ENCODE measurements at places on chromosomes 1 and 21.

GRCh38 chr1:242728696-242729095 lies 204.2 kb upstream of the PLD5 start:
- no peak for DNase-seq

GRCh38 chr1:47491341-47491753 lies 53.5 kb downstream of the FOXD2 start:
- DNase-seq = no peak

GRCh38 chr1:53037159-53037558 lies 24.9 kb upstream of the PODN start:
- DNase-seq = no peak

GRCh38 chr21:45876381-45877170 lies 105.0 kb upstream of the COL6A1 start:
- no peak for DNase-seq

GRCh38 chr1:39385067-39385988 lies 106.1 kb upstream of the BMP8A start:
- DNase-seq = no peak

- DNase-seq = no peak
These were observed 50.2 kb downstream of the C8A start for GRCh38 chr1:56904663-56905397.

DNA sequence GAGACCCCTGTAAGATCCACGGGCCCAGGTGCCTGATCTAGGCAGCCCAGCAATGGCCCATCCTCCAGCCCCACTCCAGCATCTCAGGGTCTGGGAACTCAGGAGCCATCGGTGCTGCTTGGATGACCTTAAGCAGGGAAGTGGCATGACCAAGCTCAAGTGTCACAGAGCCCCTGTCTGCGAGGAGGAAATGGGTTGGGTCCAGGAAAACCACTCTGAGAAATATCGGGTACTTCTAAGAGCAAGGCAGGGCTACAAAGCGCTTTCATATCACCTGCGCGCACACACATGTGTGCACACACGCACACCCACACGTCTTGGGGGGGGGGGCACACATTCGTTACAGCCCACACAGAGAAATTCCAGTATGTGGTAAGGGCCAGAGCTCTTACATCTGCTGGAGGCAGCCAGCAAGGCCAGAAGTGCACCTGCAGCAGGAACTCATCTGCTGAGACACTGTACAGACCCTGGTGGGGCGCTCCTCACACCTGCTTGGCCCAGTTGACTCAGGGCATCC lies 32.6 kb upstream of the SPOCD1 start:
- DNase-seq = no peak

GRCh38 chr1:151368393-151369301 lies 3.9 kb downstream of the SELENBP1 start:
- no peak for DNase-seq

- DNase-seq = no peak
These were observed 43.9 kb downstream of the PARP1 start for GRCh38 chr1:226363801-226364513.

GRCh38 chr21:44052071-44052829 lies 40.1 kb downstream of the TRAPPC10 start:
- no peak for DNase-seq

GRCh38 chr1:182069028-182069466 lies 7.5 kb upstream of the ZNF648 start:
- DNase-seq = peak; percentile 14

GRCh38 chr1:94092210-94092613 lies 28.7 kb downstream of the ABCA4 start:
- DNase-seq = no peak

DNA sequence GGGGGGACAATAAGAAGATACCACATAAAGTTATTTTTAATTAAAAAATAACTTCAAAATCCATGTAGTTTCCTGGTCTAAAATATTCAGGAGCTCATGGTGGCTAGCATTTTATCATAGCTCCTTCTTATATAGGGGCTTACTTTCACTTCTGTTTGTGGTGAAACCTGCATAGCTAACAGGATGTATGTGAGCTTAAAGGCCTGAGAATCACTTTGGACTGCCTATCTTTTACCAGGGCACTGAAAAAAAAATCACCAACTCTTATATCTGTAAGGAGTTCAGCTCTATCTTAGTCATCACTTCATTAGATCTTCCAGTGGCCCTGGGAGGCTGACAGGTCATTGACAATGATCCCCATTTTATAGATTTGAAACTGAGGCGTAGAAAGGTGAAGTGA lies 21.3 kb downstream of the UROD start:
- DNase-seq = no peak

DNA sequence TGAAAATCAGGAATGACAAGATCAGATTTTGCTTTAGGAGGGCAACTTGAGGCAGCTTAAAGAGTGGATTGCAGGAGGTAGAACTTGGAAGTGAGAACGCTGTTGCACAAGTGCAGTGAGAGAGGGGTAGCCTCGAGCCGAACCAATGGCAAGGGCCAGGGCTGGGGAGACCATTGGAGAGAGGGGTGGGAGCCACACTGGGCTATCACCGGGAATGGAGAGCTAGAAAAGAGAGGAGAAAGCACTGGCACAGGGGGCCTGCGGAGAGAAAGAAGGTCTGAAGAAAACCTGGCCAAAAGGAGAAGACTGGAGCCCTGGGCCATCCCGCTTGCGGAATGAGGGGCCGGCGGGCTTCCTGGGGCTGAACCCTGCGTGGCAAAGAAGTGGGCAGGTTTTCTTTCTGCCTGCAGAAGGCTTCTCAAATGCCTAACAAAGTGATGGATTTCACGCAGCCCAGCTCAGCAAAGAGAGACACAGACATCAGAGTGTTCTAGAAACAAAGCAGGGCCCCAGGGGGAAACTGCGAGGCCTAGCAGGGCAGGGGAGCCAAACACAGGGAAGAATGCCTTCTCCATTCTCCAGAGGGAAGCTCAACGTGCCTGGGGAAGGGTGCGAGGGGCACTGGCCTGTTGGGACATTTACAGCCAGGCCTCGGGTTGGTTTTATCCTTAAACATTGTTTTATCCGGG lies 1.2 kb upstream of the SLC37A1 start:
- DNase-seq = no peak

DNA sequence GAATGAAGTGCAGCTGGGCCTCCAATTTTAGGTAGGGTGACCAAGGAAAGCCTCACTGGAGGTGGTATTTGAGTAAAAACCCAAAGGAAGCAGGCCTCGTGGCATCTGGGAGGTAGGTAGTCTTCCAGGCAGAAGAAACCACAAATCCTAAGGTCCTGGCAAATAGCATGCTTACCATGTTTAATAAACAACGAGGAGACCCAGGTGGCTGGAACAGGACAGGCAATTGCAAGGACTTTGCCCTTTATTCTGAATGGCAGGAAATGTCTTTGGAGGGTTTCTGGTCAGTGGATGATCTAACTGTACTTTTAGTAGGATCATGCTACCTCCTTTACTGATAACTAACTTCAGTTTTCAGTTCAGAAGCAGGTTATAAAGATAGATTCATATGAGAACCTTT lies 52.2 kb downstream of the EPB41 start:
- DNase-seq = no peak

DNA sequence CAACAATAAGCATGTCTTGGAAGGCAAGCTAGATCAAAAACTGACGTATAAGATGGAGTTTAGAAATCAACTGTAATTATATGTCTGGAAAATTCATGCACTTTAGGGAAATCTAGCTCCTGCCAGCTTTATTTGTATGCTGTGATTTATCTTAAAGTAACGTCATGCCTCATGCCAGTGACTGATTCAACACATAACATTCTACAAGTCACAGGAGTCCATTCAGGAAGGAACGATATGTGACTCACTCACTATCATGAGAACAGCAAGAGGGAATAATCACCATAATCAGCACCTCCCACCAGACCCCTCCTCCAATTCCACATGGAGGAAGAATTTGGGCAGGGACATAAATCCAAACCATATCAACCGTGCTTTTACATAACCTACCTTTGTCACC lies 682.4 kb upstream of the ADAMTS5 start:
- no peak for DNase-seq
